ENCODE measurements at places on chromosomes 2 and 18.

- DNase-seq, result peak; percentile 63
These were observed 292.7 kb upstream of the SLC39A10 start for GRCh38 chr2:195364015-195364965.

DNA sequence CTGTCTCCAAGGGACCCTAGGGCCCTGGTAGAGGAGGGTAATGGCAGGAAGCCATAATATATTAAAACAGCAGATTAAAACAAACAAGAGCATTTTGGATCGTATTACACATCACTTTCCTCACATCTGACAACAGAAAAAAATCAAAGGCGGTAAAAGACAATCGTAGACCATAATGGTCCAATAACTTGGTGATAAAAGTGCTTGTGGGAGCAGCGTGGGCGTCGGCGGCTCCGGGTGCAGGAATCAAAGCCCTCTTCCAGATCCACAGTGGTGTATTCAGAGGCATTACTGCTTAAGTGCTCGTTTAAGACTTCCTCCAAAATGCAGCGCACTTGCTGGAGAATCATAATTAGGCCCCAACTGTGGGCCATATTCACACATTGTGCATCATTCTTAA lies 68.0 kb downstream of the FECH start:
- no peak for DNase-seq

GRCh38 chr18:29651122-29651680 lies 1391.3 kb downstream of the DSC3 start:
- peak; percentile 28 for DNase-seq

DNA sequence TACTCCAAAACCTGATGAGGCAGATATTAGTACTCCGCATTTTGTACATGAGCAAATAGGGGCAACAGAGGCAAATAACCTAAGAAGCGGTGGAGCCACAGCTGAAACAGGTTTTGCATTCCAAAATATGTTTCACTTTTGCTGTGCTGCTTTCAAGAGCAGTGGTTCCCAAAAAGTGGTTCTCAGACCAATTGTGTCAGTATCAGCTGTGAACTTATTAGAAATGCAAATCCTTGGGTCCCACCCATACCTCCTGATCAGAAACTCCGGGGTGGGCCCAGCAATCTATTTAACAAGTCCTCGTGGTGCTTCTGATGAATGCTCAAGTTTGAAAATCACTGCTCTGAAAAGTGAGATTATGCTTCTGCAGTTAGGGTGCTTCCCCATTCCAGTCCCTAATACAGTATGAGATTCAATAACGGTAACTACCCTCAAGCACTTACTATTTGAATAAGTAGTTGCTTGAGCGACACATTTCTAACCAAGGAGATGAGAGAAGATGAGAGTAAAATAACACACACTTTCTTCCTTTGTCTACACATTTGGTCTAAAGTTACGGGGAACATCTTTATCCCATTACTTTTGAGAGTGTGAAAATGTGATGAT lies 17.8 kb upstream of the TCF4 start:
- DNase-seq, result no peak

- DNase-seq, result no peak
These were observed 2183.6 kb upstream of the CELF4 start for GRCh38 chr18:39749154-39749553.

DNA sequence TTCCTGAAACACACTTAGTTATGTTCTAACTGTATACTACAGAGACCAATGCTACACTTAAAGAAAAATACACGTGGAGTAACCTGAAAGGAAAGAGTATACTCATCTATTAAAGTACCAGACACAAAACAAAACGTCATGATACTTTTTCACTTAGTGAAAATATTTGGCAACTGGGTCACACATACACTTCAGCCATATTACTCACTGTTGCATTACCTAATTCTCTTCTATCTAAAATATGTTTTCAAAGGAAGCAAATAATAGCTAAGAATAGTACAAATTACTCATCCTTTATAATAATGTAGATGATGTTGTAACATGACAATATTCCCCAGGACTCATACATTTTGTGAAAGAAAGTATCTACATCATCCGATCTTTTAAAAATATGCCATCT lies 76.5 kb upstream of the EPB41L3 start:
- DNase-seq, result peak; percentile 37

DNA sequence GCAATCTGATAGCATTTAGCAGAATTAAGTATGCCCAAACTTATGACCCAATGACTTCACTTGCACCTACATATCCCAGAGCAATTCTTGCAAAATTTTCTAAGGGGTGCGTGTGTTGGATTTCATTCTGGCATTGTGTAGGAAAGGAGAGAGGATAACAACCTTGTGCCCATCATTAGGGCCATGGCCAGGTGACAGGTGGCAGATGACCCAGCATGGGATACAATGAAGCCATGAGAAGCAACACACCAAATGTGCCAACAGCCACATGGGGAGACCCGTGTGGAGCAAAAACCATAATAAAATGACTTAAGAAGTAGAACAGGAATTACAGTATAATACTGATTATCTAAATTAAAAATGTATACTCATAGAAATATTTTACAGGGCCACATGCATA lies 166.9 kb upstream of the EPB41L3 start:
- DNase-seq, result no peak

DNA sequence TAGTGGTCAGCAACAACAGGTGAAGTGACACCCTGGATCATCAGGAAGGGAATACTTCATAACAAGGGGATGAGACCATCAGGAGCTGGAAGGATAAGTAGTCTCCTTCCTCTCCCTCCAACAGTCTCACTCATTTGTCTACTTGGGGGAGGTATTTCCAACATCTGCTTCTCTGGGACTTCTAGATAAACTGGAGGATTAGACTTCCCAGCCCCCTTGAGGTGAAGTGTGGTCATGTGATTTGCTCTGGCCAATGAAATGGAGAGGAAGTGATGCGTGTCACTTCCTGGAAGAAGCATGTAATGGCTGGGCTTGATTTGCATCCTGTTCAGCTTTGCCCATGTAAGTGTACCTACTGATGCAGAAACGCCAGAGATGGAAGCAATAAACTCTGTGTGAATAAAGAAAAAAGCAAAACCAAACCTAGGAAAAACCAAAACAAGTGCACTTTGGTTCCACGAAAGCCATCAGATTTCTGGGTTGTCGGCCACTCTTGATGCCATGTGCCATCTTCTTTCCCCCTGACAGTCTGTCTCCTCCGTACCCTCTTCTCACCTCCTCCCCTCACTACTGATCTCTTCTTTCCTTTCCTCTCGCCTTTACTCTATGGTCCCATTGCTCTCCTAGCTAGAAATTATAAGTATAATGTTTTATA lies 76.1 kb upstream of the DNMT3A start:
- DNase-seq, result no peak

DNA sequence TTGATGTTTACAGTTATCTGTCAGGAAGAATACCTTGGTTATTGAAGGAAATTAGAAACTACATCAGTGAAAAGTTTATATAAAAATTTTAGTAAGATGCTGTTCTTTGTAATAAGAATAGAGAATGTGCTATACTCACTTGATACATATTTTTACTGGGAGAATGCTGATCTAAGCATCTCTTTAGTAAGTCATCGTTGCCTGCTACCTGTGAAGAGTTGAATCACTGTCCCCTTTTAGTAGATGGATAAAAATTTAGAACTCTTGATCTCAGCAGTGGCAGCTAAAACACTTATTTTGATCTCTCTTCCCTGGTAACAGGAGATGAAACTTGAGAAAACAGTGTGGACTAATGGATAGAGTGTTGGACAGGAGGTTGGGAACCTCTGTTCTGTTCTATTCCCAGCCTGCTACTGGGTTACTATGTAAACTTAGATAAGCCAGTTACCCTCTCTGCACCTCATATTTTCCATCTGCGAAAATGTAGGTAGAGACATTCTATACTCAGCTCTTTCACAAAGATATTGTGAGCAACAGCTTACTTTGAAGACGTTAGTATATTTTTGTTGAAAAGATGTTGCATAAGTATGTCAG lies 100.3 kb downstream of the FEZ2 start:
- DNase-seq, result no peak

GRCh38 chr2:157684940-157685466 lies 56.3 kb upstream of the ACVR1C start:
- no peak for DNase-seq

- DNase-seq, result no peak
These were observed 179.6 kb downstream of the LAMA1 start for GRCh38 chr18:6938003-6938402.

GRCh38 chr2:151790689-151791088 lies 37.5 kb downstream of the ARL5A start:
- no peak for DNase-seq

DNA sequence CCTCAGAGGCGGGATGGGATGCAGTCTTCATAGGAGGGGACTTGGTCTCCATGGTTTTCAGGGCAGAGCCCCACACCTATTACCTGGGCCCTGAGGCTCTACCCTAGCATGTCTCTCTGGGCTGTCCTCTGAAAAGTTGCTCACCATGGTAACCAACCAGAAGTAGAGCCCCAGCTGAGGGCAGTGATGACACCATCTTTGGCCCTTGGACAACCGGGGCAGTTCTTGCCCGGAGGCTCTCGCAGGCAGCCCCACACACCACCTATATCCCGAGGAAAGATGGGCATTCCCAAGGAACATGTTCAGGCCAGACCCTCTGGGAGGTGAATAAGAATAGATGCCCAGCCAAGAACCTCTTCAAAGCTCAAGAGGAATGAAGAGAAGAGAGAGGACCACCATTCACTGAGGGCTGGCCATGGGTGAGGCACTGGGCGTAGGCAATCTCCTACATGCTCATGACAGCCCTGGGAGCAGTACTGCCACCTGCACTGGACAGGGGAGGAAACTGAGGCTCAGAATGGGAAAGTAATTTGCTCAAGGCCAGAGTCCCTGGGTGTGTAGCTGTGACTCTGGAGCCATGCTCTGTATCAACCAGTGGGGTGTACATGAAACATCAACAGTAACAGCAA lies 72.5 kb downstream of the HS1BP3 start:
- no peak for DNase-seq

DNA sequence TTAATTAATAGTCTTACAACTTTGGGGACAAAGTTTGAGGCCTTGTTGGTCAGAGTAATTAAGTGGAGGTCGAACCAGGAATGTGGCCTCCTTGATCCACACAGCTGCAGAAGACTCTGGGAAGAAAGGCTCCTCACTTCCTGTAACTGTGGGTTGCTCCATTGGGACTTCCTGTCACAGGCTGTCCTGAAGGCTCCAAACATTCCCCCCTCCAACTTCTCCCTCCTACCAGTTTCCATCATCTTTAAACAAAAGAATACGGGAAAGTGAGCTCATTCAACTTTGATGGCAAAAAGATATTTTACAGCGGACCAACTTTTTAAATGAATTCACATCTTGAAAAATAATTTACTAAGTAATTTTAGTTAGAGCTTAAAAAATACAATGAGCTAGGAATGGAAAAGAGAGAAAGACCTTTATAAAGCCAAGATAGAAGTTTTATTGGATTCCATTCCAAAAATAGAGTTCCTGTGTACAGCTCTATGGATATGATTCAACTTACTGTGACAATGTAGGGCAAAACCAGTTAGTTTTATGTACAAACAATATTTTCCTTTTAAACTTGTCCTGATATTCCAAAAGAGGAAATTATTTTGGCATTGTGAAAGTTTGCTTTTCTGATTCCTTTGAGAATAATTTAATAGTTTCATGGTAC lies 212.0 kb upstream of the NABP1 start:
- DNase-seq, result no peak

GRCh38 chr2:16181062-16181740 lies 240.9 kb downstream of the MYCN start:
- no peak for DNase-seq

DNA sequence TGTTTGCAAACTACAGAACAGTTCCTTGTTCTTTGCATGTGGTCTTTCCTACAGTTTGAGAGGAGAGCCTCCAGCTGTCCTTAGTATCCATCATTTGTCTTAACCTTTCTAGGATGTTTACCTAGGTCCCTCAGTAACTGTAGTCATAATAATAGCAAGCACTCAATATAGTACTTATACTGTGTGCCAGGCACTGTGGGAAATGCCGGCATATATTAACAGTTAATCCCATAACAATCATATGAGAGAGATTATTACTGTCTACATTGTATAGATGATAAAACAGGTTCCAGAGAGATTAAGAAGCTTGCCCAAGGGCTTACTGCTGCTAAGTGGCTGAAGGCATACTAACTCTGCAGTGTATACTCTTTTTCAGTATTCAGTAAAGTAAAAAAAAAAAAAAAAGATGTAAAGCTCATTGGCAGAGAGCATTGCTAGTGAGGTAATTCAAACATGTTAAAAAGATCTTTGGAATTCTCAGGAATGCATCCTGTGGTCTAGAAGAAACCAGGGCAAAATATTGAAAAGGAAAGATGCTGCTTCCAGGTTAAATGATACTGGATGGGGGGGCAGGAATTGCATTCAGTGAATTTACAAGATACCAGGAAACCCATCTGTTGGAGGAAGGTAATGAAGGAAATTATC lies 72.3 kb downstream of the SPTBN1 start:
- no peak for DNase-seq

GRCh38 chr2:44578471-44579093 lies 216.8 kb downstream of the CAMKMT start:
- DNase-seq, result peak; percentile 23

DNA sequence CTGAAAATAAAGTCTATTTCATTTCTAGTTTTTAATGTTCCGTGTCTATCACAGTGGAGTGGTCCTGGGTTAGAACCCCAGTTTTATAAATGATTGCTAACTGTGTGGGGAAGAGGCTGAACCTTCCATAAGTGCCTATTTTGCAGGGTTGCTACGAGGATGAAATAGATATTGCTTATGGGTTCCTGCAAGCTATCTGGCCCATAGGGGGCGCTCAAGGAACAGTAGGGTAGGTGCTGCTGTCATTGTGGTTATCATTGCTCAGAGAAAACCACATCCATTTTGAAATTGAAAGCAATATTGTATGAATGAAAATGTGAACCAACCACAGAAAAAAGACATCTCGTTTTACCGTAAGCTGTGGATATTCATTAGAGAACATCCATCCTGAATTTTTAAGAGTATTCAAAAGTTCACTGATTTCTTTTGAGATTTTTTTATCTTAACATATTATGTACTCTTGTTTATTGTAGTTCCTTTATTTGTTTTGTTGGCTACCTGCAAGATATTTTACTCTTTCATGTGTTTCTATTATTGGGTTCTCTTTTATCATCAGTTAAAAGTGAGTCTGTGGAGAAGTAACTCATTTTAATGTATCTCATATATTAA lies 261.6 kb downstream of the NAPG start:
- DNase-seq, result peak; percentile 29

- no peak for DNase-seq
These were observed 119.7 kb upstream of the NFATC1 start for GRCh38 chr18:79275992-79276391.

- no peak for DNase-seq
These were observed 43.0 kb upstream of the EFEMP1 start for GRCh38 chr2:55966401-55967118.

DNA sequence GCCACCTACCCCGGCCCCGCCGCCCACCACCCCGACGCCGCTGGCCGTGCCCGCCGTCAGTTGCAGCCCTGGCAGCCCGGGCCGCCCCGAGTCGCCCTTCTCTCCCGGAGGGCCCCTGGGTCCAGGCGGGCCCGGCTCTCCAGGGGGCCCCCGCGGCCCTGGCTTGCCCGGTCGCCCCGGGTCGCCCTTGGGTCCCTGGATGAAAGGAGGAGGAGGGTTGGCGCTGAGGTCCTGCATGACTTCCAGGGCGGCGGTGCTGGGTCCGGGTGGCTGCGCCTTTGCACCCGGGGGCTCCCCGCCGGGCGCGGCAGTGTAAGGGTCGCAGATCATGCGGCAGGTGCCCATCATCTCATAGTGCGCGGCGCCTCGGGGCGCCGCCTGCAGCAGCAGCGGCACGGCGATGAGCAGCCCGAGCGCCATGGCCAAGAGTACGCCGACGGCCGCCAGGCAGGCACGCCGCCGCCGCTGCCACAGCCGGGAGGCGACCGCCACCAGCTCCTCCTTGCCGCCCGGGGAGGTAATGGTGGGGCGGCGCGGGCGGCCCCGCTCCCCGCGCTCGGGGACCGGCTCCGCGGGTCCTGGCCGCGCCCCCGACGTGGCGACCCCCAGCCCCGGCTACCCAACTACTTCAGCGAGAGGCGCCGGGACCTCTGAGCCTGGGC lies 570 bp downstream of the C1QL2 start:
- no peak for DNase-seq

Measured in HS-5 (cell line).